GM04504 (cell line): ENCODE measurements at places on chromosomes 4 and X.

DNA sequence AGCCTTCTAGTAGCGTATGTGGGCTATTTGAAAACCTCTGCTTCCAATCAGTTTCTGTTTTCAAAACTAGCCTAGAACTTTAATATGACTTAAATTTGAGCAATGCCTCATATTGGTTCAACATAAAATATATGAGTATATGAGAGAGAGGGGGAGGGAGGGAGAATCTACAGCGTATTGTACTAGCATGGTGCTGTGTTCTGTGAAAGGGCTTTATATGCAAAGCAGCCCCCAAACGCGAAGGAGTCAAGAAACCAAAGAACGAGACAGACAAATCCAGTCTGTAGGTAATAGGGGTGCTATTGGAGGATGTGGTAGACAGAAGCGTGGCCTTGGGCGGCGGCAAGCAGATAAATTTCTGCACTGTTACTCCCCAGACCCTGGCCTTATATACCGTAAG is 784 bp upstream of the ANXA5 start:
- no peak for DNase-seq

DNA sequence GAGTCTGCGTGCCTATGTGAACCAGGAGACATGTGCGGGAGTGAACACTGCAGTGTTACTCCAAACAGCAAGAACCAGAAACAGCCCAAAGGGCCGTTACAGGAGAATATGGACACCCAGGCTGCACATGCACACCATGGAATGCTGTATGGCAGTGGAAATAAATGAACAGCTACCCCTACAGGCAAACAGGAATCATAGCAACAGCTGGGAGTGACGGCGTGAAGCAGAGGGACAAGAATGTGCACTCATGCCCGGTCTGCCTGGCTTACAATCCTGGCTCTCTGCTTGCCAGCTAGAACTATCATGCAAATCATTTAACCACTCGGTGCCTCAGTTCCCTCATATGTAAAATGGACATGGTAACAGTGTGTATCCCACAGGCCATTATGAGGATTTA is 16.6 kb downstream of the GPKOW start:
- peak; percentile 14 for DNase-seq

GRCh38 chrX:87664381-87664780 is 146.8 kb downstream of the KLHL4 start:
- DNase-seq = no peak

- DNase-seq = peak; percentile 65
These were observed 87.5 kb downstream of the GLRA2 start for GRCh38 chrX:14616836-14617235.

GRCh38 chr4:183987987-183988392 is 82.9 kb downstream of the STOX2 start:
- DNase-seq = peak; percentile 40

GRCh38 chrX:18676470-18676869 is 4.6 kb upstream of the RS1 start:
- DNase-seq = no peak

- DNase-seq = peak; percentile 68
These were observed 52.8 kb downstream of the PDLIM5 start for GRCh38 chr4:94504545-94504944.

GRCh38 chr4:146510942-146511341 is 10.8 kb downstream of the SLC10A7 start:
- DNase-seq = no peak

GRCh38 chrX:21990832-21991231 is 41.3 kb upstream of the PHEX start:
- DNase-seq = no peak

DNA sequence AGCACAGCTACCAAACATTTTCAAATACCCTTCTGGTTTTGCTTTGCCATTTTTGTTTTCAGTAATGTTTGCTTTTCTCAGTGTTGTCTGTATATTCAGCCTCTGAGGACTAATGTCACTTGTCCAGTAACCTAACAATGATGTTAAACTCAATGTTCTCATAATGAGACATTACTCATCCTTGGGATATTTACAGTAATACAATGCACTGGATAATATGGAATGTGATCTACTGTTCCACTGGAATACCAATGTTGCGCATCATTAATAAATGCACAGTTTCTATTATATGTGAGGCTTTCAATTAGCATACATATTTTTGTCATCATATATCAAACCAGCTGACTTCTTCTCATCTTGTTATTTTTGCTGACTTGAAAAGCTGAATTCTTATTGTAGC is 259.1 kb downstream of the SH2D1A start:
- no peak for DNase-seq

DNA sequence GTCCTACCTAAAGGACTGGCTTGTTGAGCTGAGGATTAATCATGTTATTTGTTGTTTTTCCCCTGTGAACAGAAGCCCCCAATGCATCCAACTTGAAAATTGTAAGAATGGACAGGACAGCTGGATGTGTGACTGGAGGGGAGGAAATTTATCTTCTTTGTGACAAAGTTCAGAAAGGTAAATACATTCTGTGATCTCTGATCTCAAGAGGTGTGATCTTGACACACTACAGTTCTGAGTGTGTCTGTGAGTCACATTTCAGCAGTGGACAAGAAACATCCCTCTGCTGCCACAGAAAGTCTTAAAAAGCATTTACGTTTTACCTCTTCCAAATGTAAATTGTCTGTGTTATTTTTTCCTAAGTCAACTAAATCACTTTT is 79.3 kb downstream of the NFKB1 start:
- no peak for DNase-seq

GRCh38 chrX:39619182-39620009 is 478.4 kb downstream of the BCOR start:
- no peak for DNase-seq

DNA sequence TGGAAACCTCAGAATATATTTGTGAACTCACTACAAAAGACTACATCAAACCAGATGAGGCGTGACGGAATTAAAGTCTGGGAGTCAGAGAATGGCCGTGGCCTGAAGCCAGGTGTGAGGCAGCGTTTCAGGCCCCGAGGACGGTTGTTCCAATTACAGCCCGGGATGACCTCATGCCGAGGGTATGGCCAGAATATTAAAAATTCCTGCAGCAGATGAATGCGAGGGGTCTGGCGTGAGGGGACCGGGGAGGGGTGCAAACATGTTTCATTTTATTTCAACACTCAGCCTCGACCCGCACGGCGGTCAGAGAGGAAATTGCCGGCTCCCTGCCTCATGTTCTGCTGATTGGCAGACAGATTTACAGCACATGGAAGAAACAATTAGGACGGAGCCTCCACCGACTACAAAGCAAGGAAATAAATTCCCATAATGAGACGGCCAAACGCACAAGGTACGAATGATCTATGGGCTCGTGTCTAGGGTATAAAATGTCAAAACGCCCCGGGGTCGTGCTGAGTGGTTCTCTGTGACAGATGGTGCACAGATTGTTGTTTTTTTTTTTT is 289.7 kb downstream of the SHOX start:
- peak; percentile 91 for DNase-seq

DNA sequence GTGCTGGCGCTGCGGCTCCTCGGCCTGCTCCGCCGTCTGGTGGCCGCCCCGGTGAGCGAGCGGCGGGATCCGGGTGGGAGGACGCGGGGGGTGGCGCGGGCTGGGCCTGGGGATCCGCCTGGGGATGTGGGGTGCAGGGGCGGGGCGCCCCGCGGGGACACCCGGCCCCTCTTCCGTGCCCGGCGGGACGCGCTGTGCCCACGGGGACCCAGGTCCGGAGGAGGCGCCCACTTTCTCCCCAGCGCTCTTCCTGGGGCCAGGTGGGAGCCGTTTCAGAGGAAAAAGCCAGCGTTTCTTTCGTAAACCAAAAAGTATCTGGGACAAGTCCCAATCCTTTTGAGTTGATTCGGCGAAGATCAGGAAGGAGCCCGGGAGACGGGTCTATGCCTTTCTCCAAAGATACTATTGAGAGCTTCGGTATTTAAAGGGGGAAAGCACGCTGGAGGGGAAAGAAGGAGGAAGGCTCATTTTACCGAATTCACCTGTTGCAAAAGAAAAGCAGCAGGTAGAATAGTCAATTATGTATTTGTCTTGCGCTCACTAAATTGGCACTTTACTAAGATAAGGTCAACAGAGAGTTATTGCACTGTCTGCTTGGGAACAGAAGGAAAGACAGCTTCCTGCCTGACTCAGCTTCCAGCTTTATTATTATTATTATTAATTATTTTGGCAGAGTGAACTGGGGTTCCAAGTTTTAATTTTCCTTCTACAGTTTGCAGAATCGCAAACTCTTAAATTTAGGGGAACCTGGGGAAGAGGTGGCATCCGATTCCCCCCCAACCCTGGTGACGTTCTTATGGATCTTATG is 81.5 kb upstream of the CD99 start:
- DNase-seq = no peak

DNA sequence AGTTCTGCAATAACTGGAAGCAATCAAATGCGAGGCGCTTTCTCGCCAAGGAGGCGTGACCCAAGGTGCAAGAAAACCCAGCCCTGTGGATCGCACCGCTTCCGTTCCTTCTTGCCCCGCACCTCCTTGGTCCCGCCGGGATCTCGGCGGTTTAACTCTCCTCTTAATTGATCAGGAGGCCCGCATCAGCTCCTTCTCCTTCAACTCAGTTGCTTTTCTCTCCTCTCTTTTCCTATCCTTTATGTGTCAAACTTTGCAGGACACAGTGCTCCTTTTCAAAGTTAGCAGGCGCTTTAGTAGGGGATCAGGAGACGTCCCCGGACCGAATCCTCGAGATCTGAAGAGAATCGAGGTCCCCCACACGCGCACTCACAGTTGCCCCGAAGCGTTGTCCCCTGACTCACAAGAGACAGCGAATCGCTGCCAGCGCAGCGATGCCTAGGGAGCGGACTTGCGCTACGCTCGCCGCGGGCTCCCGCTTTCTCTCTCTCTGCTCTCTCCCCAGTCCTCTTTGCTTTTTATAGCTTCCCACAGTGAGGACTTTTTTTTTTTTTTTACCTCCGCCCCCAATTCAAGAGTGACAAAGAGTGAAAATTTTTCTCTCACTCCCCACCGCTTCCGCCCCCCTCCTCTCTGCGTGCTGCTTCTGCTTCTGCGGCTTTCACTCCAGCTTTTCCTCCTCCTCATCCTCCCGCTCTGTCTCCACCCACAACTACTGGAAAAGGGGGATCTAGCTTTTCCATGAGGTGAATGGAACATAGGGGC is at the start of gene DKK2:
Gene DKK2 (minus strand): TSS at position 495 of the 765 bp plus-strand sequence. CDS start 722 bp downstream, outside the sequence.
- no peak for DNase-seq

GRCh38 chr4:101941816-101942358 is 151.4 kb downstream of the BANK1 start:
- DNase-seq = no peak

DNA sequence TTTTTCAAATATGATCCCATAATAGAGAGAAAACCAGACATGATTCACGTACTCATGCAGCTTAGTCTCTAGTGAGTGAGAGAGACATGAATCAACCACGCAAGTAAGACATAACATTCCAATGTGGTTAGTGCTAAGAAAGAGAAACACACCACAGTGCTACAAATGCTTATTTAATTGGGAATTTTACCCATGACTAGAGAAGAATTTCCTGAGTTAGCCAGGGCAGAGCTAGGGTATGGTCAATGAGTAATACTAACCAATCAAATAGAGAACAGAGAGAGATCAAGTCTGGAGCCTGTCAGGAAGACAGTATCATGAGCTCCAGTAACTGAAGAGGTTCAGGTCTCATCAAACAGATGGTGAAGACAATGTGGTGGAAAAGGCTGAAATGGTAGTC is 495.2 kb downstream of the PDGFC start:
- peak; percentile 90 for DNase-seq

- no peak for DNase-seq
These were observed 743.7 kb downstream of the C4orf33 start for GRCh38 chr4:129839687-129840086.

DNA sequence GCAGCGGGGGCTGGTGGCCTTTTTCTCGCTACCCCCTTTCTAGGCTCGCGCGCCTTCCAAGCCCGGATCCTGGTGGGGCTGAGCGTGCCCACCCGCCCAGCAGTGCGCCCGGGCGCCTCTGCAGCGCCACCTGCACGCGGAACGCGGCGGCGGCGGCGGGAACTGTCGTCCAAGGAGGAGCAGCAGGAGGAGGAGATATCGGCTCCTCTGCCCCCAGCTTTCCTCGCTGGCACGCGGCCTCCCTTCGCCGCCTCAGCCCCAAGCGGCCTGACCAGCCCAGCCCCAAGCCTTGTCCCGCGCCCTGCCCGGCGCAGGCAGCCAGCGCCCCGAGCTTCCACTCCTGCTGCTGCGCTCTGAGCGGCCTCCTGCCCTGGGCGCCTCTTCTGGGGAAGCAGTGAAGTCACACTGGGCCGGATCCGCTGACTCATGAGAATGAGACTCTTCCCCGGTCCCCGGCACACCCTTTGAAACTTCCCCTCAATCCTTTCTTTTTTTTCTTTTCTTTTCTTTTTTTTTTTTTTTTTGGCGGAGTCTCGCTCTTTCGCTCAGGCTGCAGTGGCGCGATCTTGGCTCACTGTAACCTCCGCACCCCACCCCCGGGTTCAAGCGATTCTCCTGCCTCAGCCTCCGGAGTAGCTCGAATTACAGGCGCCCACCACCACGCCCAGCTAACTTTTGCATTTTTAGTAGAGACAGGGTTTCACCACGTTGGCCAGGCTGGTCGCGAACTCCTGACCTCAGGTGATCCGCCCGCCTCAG is 10.6 kb upstream of the ELF4 start:
- no peak for DNase-seq

- no peak for DNase-seq
These were observed 49.2 kb upstream of the HDAC8 start for GRCh38 chrX:72621625-72622485.

DNA sequence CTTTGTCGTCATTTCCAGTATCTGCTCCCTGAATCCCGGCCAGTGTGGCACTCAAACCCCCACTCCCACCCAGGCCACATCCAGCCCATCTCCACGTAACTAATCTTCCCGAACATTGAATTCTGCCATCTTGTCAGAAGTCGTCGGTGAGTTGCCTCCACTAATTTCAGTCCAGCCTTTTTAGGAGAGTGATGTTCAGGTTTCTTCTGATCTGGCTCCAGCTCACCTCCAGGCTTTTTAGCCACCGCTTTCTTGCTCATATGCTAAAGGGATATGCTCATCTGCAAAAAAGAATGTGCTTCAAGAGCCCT is 1.3 kb downstream of the TMEM165 start:
- DNase-seq = no peak

GRCh38 chr4:23952258-23952657 is 62.4 kb upstream of the PPARGC1A start:
- DNase-seq = no peak

DNA sequence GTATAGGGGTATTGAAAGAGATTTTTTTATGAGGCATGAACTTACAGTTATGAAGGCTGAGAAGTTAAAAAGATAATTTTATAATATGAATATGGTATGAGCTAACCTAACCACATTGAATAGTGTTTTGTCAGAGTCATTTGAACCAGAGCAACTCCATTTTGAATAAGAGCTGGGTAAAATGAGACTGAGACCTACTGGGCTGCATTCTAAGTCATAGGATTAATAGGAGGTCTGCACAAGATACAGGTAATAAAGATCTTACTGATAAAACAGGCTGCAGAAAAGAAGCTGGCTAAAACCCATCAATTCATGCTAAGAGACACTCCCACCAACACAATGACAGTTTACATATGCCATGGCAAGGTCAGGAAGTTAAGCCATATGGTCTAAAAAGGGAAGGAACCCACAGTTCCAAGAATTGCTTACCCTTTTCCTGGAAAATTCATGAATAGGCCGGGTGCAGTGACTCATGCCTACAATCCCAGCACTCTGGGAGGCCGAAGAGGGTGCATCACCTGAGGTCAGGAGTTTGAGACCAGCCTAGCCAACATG is 209.2 kb downstream of the TECRL start:
- no peak for DNase-seq
